Pulmonary artery endothelial cell (primary cell): ENCODE measurements at places on chromosomes 5 and 9. TPM values are rescaled to one million over a fixed set of nuclear protein-coding genes. Genes with fewer than 3 reads are reported as not detected.

The CCDC192 gene
- total RNA-seq: not detected in 2 replicates

DNA sequence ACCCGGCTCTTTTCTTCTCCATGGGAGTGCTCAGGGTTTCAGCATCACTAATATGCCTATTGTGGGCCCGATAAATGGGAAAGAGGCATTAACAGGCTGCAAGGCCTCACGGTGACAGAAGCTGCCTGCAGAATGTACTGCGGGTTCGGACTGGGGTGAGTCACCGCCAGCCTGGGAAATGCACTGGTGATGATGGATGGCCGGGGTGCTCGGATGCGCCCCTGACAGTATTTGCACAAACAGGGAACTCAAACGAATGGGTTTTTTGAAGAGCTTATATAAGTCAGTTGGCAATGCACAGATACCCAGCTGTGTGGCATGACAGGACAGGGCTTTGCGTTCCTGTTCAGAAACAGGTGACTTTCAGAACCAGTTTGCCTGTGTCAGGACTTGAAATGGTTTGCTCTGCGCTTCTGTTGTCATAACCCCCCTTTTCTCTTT, 42.0 kb upstream of the PITX1 start:
- DNase-seq: no peak

The C5orf52 gene
- not detected in 2 replicates for total RNA-seq

DNA sequence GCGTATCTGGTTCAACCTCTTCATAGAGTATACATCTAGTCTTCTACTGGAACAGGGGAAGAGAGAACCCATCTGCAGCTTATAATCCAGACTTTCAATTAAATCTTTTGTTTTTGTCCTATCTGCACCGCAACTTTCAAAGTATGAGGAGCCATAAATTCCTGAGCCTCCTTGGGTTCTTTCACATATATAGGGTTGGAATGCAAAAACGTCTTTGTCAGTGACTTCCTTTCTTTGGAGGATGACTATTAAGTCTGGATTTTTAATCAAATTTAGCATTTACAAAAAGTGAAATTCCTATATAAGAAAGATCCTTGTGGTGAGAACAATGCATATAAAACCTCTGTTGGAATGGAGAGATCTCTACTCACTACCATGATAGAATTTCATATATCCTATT, 370.8 kb downstream of the TMEM38B start:
- no peak for DNase-seq

The ERAP2 gene
- 5.6 and 12.3 TPM in 2 replicates for total RNA-seq

The CDO1 gene
- total RNA-seq: 5.5 and 6.3 TPM in 2 replicates

- DNase-seq: no peak
These were observed 25.0 kb downstream of the MAST4 start for GRCh38 chr5:66621146-66621545.

The CEL gene
- 0.07 and 0.18 TPM in 2 replicates for total RNA-seq

- DNase-seq: no peak
These were observed at the start of gene CARD9 for GRCh38 chr9:136373300-136374182. Gene CARD9, minus strand, starts transcription at chr9:136373669. Its CDS starts 1,591 bp downstream, at chr9:136372078.

DNA sequence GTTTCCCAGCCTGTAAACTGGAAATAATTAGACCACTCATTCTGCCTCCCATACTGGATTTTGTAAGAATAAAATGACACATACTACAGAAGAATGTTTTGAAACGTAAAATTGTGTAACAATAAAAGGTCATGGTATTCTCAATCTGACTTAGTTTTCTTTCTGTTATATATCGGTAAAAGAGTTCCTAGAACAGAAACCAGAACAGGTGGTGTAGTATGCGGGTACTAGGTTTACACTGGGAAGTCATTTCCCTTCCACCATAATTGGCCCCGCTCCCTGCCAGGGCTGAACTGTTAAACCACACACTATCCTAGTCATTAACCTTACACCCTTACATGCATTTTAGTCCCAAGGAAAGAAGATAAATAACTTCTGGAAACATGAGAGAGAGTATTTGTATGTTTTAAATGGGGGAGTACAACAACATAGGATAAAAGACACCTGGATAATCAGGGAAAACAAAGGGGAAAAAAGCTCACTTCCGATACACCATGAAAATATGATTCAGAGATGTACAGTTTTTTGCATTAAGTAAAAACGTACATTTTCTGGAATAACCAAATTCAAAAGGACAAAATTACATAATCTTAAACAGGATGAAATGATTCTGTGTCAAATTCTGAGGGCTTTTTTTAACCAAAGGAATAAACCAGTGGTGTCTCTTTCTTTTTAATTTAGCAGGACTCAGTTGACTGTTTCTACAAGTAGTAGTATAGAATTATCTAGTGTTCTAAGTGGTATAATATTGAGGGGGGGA, 199.7 kb downstream of the GLIS3 start:
- no peak for DNase-seq

DNA sequence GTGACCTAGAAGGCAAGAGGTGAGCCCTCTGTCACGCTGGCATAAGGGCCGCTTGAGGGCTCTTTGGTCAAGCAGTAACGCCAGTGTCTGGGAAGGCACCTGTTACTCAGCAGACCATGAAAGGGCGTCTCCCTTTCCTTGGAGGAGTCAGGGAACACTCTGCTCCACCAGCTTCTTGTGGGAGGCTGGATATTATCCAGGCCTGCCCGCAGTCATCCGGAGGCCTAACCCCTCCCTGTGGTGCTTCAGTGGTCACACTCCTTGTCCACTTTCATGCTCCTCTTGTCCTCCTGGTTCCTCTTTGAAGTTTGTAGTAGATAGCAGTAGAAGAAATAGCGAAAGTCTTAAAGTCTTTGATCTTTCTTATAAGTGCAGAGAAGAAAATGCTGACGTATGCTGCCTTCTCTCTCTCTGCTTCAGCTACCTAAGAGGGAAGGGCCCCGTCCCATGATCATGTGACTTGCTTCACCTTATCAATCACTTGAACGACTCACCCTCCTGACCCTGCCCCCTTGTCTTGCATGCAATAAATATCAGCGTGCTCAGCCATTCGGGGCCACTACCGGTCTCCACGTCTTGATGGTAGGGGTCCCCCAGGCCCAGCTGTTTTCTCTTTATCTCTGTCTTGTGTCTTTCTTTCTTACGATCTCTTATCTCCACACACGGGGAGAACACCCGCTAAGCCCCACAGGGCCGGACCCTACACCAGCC, 16.7 kb upstream of the SCGB3A1 start:
- no peak for DNase-seq

GRCh38 chr9:79220251-79220650, 351.5 kb upstream of the TLE4 start:
- no peak for DNase-seq

DNA sequence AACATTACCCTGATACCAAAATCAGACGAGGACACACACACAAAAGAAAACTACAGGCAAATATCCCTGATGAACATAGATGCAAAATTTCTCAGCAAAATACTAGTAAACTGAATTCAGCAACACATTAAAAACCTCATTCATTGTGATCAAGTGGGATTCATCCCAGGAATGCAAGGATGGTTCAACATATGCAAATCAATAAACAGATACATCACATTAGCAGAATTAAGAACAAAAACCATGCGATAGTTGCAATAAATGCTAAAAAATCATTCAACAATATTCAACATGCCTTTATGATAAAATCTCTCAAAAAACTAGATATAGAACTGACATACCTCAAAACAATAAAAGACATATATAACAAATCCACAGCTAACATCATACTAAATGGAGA, 36.9 kb upstream of the TNPO1 start:
- no peak for DNase-seq

DNA sequence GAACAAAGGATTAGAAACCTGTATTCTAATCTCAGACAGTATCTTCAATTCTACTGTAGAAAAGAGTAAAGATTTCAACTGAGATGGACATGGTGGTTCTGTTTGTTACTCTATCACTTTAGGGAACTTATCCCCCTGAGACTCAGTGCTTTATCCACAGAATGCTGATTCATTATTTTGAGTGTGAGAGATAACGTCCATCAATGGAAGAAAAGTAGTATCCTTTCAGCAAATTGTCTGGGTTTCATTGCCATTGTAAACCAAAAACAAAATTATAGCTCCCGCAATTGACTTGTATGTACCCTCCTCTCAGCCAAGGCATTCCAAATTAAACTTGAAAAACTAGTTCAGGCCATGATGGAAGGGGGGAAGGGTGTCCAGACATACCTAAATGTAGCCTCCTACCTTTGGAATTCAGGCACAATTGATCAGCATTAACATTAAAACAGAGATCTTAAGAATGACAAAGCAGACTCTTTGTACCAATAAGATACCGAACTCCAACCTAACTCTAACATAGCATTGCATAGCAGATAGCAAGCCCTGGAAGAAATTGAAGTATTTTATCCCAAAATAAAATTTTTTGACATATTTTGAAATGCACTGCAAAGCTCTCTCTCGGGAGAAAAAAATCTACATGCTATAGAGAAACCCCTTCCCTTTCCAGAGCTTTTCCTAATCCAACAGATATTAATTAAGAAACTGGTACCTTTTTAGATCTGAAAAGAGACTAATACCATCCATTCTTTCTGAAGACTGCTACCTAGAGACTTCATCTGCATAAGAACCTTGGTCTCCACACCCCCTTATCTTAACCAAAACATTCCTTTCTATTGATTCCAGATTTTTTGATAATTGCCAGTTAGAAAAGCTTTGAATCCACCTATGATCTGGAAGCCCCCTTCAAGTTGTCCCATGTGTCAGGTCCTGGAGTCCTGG, 1055.7 kb downstream of the PTPRD start:
- DNase-seq: no peak

The CCDC180 gene
- total RNA-seq: 0.74 and 1.3 TPM in 2 replicates

GRCh38 chr9:70668751-70669150, 254.3 kb upstream of the KLF9 start:
- DNase-seq: no peak

- DNase-seq: no peak
These were observed 176.6 kb upstream of the KCNN2 start for GRCh38 chr5:114185274-114185673.

DNA sequence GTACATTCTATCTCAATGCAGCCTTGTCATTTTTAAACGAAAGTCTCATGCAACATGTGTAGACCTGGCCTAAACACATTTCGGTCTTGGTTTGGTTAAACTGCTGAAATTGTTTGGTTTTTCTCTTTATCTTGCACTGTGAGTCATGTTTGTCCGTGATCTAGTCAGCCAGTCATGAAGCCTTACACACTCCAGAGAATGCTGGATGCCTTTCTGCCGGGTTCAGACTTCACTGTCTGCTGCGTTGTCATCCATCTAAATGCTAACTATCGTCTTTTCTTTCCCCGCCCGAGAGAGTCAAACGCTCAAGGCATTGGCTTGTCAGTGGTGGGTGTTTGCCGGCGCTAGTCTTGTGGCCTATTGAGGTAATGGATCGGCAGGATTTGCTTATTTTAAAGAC, 1194.6 kb upstream of the WWC1 start:
- DNase-seq: no peak

- DNase-seq: no peak
These were observed 23.4 kb downstream of the LCP2 start for GRCh38 chr5:170273968-170274710.

DNA sequence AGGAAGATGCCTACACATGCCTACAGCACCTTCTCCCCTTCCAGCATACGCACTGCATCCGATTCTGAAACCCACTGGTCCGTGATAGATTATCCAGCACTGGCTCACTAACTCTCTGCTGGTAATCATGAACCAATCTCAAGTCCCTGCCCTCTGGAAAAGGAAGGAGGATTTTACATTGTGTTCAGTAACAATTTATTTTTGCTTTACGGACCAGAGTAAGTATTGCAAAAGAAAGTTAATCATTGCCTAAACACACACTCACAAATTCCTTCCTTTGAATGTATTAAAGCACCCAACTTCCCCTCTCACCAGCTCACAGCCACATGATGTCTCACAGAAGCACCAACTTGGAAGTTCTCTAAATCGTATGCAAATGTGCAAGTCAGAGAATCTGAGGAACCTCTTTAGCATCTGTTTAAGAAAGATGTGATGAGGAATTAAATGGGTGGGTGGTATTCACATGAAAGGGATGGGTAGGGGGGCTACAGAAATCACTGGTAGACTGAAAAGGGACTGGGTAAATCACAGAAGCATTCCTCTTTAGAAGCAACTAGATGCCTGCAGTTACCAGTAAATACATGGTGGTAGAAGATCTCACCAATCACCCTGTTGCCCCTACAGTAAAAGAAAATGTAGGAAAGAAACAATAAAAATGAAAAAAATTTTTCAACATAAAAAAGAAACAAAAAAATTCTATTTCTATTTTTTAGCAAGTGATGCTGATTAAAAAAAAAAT, 8.4 kb downstream of the GNAQ start:
- DNase-seq: no peak

- DNase-seq: no peak
These were observed 71.1 kb downstream of the ACER2 start for GRCh38 chr9:19479874-19480273.

- DNase-seq: no peak
These were observed 42.8 kb upstream of the STXBP1 start for GRCh38 chr9:127568971-127569885.

The ARL14EPL gene
- 0.13 and 0.39 TPM in 2 replicates for total RNA-seq

The STPG3 gene
- not detected in 2 replicates for total RNA-seq

GRCh38 chr9:131038256-131039128, 29.5 kb downstream of the LAMC3 start:
- no peak for DNase-seq

DNA sequence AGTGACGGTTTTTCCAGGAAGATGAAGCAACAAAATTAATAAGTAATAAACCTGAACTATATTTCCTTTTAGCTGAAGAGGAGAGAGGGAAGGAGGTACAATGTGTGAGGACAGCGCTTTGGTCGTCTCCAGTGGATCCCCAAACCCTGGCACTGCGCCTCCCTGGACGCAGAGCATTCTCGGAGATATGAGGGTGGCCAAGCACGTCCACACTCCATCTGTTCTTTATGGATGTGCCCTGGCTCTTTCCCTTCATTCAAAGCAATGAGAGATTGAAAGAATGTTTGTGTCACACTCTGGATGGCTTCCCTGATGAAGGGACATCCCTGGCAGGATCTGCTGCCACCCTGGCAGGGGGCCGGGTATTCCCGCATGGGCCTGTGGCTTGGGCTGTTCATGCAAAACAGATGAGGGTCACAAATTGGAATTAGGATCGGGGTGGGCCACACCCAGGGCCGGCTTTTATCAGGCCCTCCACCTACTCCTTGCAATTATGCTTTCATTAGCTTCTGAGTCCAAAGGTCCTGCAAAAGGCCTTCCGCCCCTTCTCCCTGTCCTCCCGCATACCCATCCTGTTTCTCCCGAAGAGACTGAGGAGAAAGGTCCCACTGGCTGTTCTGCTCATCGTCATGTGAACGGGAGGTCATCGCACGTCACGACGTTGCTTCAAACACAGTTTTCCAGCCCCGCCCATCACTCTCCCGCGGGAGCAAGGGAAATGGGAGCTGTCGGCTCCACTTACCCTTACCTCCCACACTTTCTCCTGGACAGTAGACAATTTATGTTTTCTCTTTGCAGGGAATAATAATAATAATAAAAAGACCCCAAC, 286.1 kb upstream of the IRX4 start:
- DNase-seq: no peak

- no peak for DNase-seq
These were observed 114.6 kb downstream of the FAM170A start for GRCh38 chr5:119743927-119744326.

GRCh38 chr9:131478421-131478868, 24.3 kb upstream of the POMT1 start:
- DNase-seq: no peak

The CDH6 gene
- total RNA-seq: under 0.01 and 0.11 TPM in 2 replicates

GRCh38 chr9:108416324-108416723, 439.5 kb downstream of the ACTL7B start:
- no peak for DNase-seq

GRCh38 chr9:132887181-132888120, 8.8 kb downstream of the SPACA9 start:
- no peak for DNase-seq

- no peak for DNase-seq
These were observed 18.0 kb downstream of the ZNF608 start for GRCh38 chr5:124728331-124728967.

GRCh38 chr5:96022971-96023370, 61.3 kb upstream of the ELL2 start:
- no peak for DNase-seq
